ENCODE measurements at places on chromosomes 7 and 10.

GRCh38 chr10:124091646-124092249 is 1.6 kb downstream of the CHST15 start:
- no peak for DNase-seq

DNA sequence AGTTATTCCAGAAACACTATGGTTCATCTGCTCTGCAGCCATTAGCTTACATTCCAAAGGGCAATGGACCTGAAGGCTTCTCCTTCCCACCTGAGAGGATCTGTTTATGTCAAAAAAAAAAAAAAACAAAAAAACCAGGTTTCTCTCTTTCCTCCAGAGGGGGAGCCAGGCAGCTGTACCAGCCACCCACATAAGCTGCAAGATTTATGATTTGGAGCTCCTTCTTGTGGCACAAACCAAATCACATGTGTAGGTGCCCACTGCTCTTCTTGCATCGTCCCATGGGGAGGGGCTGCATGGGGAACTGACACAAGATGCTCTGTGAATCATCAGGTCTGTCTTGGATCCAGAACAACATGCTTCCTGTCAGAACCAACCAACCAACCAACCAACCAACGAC is 231.6 kb upstream of the IGFBP3 start:
- no peak for DNase-seq

DNA sequence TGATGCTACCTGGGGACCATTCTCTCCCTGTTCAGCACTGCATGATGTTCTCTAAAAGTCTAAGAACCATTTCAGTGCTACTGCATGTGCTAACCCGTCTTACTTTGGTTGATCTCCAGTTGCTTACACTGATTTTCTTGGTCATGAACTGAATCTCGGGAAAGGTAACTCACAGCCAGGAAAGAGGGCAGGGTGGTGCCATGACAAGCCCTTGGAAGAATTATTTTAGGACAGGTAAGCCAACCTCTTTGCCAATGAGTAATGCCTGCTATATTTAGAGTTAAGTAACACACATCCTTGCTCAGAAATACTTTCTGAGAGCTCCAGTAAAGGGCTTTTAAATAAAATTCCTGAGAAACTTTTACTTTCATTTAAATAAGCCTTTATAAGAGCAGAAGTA is 126.7 kb downstream of the ARL4A start:
- DNase-seq = no peak

DNA sequence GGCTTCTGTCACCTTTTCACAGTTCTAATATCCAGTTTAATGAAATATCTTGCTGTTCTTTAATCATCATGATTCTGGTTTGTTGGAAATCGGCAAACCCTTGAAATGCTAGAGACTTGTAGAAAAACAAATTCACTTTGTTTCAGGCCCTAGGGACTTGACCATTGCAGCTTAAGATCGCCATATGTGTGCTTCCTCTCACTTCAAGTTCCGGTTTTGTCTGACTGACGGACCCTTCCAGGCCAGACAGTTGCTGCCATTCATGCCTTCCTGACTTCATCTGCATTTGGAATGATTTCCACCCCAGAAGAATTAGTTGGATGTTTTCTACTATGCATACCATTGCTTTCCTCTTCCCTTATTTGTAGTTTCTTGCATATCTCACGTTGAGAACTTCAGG is 125.6 kb downstream of the CELF2 start:
- DNase-seq = no peak

GRCh38 chr7:143376396-143376795 is 4.7 kb upstream of the ZYX start:
- no peak for DNase-seq

- DNase-seq = no peak
These were observed 172.3 kb downstream of the AUTS2 start for GRCh38 chr7:69770613-69771012.

DNA sequence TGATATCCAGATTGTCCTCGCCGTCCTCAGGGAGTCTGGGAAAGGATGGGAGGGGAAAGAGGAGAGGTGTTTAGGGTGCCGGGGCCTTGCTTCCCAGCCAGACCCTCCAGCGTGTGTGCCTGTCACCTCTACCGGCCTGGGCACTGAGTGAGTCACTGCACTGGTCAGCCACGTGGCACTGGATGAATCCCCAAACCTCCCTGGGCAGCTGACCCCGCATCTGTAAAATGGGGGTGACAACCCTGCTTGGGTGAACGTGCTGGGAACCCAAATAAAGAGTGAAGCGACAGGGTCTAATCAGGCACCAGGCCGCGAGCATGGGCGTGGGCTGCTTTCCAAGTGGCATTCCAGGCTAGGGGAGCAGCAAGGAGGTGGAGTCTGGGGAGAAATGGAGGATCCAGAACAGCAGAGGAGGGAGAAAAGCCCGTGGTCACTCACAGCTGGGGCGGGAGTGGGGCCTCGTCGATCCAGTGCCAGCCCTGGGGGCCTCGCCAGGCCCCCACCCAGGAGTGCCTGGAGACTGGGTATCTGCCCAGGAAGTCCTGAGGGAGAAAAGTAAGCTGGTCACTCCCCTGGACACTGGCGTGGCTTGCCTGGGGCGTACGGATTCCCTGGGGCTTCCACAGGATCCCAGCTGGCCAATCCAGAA is 29.7 kb downstream of the KLRG2 start:
- no peak for DNase-seq

DNA sequence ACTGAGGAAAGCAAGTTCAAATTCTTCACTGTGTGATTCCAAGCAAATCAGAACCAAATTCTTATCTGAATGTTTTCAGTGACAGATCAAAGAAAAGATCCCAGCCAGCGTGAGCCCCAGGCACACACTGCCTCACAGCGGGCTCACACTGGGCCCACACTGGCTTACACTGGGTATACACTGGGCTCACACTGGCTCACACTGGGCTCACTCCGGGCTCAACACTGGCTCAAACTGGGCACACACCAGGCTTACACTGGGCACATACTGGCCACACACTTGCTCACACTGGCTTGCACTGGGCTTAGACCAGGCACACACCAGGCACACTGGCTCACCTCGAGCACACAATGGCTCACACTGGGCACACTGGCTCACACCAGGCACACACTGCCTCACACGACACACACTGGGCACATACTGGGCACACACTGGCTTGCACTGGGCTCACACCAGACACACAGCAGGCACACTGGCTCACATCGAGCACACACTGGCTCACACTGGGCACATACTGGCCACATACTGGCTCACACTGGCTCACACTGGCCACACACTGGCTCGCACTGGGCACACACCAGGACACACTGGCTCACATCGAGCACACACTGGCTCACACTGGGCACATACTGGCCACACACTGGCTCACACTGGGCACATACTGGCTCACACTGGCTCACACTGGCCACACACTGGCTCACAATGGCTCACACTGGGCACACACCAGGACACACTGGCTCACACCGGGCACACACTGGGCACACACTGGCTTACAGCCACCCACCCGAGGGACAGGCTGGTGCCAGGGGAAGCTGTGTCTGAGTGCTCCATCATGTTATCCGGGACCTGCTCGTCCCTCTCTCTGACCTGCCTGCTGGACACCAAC is 156.3 kb downstream of the PTPRN2 start:
- no peak for DNase-seq

- DNase-seq = no peak
These were observed 20.4 kb downstream of the PARP12 start for GRCh38 chr7:140042386-140042670.

GRCh38 chr10:22305721-22306120 is 10.5 kb upstream of the COMMD3 start:
- DNase-seq = no peak
